Kidney tubule cell (primary cell): ENCODE measurements at places on chromosomes 13 and 19.

DNA sequence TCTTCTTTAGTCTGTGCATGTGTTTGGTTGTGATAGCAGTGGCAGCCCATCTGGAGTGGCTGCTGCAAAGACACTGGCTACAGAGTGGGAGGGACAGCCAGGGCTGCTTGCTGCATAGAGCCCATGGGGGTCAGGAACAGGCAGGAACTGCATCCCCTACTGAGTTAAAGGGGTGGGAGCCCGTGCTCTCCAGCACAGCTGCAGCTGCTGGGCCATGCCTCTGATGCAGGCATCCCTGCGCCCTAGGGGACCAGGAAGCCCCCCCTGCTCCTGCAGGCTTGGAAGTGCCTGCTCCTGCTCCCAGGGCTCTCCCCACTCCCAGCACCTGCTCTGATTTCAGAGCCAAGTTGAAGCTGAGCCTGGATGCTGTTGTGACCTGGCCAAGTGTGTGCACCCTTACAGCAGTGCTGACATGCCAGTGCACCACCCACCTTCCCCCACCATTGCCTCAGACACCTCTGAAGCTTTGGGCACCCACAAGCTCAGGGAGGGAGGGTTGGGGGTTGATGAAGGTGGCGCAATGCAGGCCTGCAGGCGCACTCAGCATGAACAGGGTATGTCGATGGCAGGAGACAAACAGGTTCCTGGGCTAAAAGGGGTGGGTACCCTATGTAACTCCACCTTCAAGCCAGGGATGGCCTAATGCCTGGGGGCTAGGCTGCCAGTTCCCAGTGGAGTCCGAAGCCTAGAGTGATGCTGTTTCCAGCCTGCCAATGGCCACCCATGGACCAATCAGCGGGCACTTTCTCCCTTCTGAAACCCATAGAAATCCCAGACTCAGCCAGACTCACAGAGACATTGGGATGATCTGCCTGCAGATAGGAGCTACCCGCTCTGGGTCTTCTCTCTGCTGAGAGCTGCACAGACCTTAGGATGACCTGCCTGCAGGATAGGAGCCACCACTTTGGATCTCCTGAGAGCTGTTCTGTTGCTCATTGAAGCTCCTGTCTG is 919.9 kb upstream of the MIR17HG start:
- no peak for DNase-seq

DNA sequence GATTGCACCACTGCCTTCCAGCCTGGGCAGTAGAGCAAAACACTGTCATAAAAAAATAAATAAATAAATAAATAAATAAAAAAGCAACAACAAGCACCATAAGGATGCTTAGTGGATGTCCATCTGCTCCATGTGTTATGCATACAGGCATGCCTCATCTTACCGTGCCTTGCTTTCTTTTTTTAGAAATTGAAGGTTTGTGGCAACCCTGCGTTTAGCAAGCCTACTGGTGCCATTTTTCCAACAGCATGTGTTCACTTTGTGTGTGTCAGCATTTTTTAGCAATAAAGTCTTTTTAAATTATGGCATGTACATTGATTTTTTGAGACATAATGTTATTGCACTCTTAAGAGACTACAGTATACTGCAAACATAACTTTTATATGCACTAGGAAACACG is 68.3 kb downstream of the PEPD start:
- DNase-seq, result no peak

DNA sequence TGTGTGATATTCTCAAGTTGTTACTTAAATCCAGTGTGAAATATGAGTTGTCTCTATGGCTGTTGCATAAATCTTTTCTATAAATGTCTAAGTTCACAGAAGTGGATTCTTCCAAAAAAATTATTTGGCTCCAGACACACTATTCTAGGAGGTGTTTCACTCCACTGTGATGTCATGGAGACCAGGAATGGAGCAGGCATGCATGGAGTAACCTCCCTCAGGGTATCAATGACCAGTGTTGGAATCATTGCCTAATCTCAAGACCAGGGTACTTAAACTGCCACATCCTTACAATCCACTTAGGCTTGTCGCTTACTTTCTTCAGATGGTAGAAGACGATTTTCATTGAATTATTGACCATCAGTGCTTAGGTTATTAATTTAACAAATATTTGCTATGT is 55.4 kb downstream of the LRRC63 start:
- no peak for DNase-seq

DNA sequence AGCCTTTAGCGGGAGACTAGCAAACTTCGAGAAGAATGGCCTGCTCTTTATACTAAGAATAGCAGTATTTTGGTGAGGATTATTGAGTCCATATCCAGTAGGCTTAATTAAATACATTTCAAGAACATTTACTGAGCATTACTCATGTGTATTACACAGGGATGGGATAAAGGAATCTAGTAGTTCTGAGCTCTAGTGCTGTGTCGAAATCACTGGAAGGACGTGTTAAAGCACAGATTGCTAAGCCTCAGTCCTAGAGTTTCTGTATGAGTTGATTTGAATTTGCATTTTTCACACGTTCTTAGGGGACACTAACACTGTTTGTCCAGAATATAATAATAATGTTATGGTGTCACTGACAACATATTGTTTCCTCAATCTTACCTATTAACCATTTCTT is 9.0 kb downstream of the ZNF302 start:
- DNase-seq, result no peak

GRCh38 chr13:109166804-109167203 is 537.4 kb downstream of the MYO16 start:
- no peak for DNase-seq

- peak; percentile 57 for DNase-seq
Observed at GRCh38 chr19:2613507-2614295, 88.8 kb downstream of the GNG7 start.

DNA sequence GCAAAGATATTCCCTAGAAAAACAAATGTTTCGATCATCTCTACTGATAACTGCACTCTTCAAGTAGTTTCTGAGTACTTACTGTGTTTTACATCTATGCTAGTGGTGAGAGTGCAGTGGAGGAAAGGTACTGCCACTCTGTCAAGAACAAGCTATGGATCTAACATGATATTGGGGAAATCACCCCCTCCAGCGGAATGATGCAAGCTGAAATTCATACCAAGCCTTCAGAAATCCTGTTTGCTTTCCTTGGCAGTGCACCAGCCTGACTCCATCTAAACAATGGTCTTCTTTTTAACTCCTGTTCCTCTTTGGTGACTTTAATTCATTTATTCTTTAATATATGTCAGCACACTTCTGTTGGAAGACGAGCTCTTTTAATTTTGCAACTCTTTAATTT is 238.0 kb downstream of the PCDH9 start:
- no peak for DNase-seq

DNA sequence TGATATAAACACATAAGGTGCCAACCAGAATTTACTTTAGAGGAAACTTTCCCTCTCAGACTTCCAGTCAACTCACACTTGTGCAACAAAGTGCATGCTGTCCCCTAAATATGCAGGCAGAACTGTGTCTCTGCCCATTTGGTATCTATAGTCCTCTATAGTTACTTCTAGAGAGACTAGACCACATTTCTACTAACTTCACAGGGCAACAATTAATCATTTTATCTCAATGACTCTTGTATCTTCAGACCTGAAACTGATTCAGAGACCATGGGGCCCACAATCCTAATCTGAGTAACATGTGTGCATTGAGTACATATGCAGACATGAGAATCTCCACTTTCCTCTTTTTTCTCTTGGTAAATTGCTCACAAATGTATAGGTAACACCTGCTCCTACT is 158.1 kb downstream of the ZNF486 start:
- DNase-seq, result no peak

- peak; percentile 48 for DNase-seq
Observed at GRCh38 chr13:95564733-95565291, 12.3 kb downstream of the CLDN10 start.

DNA sequence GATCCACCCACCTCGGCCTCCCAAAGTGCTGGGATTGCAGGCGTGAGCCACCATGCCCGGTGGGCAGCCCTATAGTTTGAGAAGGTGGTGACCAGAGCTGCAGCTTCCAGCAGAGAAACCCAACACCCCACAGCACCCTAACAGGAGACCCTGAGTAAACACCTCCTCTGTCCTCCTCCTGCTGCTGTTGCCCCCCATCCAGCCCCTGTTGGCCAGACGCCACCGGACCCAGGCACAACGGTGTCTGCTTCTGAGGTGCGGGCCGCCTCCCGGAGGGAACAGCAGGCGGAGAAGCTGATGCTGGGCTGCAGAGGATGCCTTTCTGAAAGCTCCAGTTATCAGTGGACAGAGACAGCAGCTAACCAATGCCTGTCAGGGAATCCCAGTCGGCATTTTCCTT is 175.5 kb downstream of the COL4A1 start:
- no peak for DNase-seq

GRCh38 chr19:3683405-3684053 is 16.7 kb downstream of the PIP5K1C start:
- no peak for DNase-seq

DNA sequence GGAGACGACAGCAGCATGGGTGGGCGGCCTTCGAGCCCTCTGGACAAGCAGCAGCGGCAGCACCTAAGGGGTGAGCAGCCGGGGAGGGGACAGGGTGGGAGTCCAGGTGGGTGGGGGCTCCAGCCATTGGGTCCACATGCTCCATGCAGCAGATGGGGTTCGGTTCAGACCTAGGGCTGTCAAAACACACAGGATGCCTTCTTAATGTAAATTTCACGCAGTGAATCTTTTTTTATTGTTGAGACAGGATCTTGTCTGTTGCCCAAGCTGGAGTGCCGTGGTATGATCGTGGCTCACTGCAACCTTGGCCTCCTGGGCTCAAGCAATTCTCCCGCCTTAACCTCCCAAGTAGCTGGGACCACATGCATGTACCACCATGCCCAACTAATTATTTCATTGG is 15.9 kb downstream of the PGLS start:
- no peak for DNase-seq

DNA sequence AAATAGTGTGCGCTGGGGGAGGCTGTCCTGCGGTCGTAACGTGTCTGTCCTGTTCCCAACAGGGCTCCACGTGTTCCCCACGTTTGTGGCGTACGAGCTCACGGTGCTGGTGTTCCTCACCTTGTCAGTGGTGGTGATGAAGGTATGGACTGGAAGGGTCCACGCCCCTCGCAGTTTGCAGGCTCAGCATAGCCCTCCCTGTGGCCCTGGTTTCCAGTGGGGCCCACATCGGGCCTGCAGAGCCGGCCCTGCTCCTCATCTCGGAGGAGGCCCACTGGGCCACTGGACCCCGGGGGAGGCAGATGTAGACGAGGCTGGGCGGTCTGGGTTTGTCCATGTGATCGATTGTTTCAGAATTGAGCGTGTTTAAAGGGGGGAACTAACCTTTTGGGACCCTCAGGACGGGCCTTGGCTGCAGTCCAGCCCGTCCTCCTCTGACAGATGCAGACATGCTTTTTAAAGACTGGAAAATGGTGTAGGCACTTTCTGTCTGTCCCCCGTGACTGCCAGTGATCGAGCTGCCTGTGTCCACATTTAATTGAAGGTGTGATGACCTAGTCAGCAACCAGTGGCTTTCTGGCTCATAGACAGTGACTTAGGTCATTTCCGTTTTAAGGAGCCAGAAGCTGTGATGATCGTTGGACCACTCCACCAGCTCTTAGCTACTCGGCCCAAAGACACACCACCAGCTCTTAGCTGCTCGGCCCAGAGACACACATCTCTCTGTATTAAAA is 37.1 kb upstream of the TFDP1 start:
- no peak for DNase-seq

GRCh38 chr19:41206926-41207750 is 11.9 kb upstream of the AXL start:
- DNase-seq, result no peak

- peak; percentile 54 for DNase-seq
Observed at GRCh38 chr19:56601375-56601774, 6.3 kb downstream of the ZNF71 start.

DNA sequence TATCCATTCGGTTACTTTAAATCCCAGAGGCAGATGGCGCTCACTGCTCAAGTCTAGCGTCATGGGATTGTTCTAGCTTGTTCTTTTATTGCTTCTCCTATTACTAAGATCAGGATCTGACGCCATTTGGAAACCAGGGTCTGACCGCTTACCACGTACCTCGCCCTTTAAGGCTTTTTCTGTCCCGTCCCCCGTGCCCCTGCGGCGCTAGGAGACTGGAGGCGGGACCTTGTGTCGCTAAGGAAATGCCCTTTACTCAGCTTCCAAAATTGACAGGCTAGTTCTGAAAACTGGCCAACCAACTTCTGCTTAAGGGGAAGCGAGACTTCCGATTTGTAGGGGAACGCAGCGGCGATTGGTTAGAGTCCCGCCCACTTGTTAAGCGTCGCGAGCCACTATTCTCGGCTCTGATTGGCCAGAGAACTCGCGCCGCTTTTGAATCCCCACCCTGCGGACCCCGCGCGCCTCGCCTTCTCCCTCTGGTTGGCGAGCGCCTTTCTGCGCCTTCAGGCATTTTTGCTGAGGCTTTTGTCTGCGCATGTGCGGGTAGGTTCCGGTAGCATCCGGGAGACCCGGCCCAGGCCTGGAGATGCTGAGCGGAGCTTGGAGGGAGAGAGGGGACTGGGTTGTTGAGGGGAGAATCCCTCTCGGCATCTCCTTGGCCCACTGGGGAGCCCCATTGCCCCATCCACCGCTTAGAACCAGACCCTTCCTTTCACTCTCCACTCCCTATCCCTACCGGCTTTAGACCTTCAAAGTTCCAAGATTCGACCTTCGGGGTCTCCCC is 3.9 kb upstream of the C19orf84 start:
- peak; percentile 98 for DNase-seq

DNA sequence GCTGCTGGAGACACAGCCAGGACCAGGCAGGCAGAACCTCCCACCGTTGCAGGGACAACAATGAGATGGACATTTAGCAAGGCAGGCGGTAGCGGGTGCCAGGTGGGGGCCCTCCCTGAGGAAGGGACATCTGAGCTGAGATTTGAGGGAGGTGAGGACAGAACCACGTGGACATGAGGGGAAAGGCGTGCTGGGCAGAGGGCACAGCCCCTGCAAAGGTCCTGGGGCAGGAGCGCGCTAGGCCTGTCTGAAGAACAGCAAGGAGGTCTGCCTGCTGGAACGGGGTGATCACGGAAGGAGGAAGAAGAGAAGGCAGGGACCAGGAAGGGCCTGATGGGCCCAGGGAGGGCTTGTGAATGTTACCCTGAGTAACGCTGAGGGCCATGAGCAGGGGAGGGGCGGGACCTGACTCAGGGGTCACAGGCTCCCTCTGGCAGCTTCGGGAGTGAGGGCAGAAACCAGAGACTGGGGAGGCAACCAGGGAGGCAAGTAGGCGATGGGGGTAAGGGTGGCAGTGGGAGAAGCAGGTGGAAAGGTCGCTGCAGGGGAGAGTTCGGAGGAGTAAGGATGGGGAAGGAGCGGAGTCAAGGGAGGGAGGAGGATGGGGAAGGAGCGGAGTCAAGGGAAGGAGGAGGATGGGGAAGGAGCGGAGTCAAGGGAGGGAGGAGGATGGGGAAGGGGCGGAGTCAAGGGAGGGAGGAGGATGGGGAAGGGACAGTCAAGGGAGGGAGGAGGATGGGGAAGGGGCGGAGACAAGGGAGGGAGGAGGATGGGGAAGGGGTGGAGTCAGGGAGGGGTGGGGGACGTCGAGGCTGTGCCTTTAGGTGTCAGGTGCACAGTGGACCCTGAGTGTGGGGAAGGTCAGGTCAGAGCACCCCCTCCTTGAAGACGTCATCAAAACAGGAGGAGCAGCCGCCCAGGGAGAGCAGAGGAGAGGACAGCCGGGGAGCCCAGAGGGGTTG is 15.7 kb upstream of the B3GNT3 start:
- peak; percentile 52 for DNase-seq

- no peak for DNase-seq
Observed at GRCh38 chr19:53193535-53194222, 521 bp upstream of the ZNF665 start.

- DNase-seq, result no peak
Observed at GRCh38 chr19:8129061-8129618, 20.3 kb downstream of the FBN3 start.

- no peak for DNase-seq
Observed at GRCh38 chr13:28252547-28252946, 114.2 kb downstream of the PAN3 start.
